Adrenal gland (tissue), 19 donors: ENCODE measurements at places on chromosomes 3 and 15. TPM values are rescaled to one million over a fixed set of nuclear protein-coding genes. Genes with fewer than 3 reads are reported as not detected.

EDEM1 gene
- total RNA-seq, result 39.9 TPM

CPEB1 gene
- total RNA-seq, result 8.1 TPM

DNA sequence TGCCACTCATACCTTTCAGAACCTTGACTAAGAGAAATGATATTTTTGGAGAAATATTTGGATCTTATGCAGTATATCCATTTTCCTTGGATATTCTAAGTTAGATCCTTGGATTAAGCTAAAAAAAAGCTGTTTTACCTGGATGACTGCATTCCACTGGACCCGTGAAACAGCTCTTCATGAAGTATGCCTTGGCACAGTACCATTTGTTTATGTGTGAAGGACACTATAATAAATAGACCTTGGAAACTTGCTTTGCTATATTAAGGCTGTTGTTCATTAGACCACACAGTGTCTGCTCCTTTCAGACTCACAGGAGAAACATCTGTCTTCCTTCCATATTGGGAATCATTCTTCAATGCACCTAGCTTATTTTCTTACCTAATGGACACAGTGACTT is 651.0 kb upstream of the TGFBR2 start:
- no peaks in the 10 kb centered on the region for H3K27me3 ChIP-seq
- H3K4me3 ChIP-seq, result no peak overlapping the region
- H3K36me3 ChIP-seq, result no peaks in the 10 kb centered on the region
- H3K27ac ChIP-seq, result no peak overlapping the region

IMP3 gene
- 85.8 TPM for total RNA-seq

PCOLCE2 gene
- total RNA-seq, result 14.6 TPM

LSAMP gene
- 40.1 TPM for total RNA-seq
